Naive B cell (primary cell): ENCODE measurements at places on chromosomes 1 and 21.
A peak's percentile ranks its signal among the peaks of the same experiment; 100 is the strongest.

DNA sequence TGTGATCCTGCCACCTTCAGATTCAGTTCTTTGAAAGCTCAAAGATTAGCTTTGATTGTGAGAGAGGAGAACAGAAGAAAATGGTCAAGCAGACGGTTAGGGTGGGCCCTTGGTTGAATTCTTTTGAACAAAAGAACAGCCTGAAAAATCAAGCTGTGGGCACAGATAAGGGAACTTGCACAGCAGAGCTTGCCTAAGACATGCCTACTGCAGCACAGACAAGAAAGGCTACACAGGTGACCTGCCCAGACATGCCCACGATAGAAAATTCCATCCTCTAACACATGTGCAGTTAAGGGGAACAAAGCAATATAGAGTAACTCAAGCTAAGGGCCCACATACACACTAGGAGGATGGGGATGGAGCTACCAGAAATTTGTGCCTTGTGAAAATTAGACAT lies 512.5 kb upstream of the LRRC7 start:
- H3K27ac ChIP-seq, result no peak overlapping the region
- no peaks in the 10 kb centered on the region for H3K4me1 ChIP-seq
- no peak for DNase-seq
- no peak overlapping the region for H3K4me3 ChIP-seq
- no peaks in the 10 kb centered on the region for H3K27me3 ChIP-seq

- H3K27ac ChIP-seq, result no peak overlapping the region
- no peak for DNase-seq
- H3K4me1 ChIP-seq, result peaks cover 26% of the 10 kb centered on the region
Observed at GRCh38 chr1:206502812-206503211, 4.5 kb upstream of the RASSF5 start.

GRCh38 chr21:45892156-45892915 lies 89.2 kb upstream of the COL6A1 start:
- peaks cover 12% of the 10 kb centered on the region for H3K4me1 ChIP-seq
- DNase-seq, result peak; percentile 17

DNA sequence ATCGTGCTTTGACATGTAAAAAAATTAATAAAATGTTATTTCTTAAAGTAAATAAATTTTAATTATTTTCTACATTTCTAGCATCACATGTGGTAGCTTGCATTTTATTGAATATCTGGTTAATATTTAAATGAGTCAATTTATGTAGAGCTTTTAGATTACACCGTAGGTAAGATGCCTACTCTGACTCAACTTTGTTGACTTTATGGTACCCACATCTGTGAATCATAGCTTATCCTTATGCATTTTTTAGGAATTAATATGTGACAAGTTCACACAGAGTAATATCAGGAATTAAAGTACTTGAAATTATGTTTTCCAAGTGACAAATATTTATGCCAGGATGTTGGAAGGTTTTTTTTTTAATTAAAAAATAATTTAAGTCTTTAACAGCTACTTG lies 120.7 kb downstream of the LEPR start:
- H3K4me3 ChIP-seq, result no peak overlapping the region
- no peak for DNase-seq
- no peak overlapping the region for H3K27ac ChIP-seq

DNA sequence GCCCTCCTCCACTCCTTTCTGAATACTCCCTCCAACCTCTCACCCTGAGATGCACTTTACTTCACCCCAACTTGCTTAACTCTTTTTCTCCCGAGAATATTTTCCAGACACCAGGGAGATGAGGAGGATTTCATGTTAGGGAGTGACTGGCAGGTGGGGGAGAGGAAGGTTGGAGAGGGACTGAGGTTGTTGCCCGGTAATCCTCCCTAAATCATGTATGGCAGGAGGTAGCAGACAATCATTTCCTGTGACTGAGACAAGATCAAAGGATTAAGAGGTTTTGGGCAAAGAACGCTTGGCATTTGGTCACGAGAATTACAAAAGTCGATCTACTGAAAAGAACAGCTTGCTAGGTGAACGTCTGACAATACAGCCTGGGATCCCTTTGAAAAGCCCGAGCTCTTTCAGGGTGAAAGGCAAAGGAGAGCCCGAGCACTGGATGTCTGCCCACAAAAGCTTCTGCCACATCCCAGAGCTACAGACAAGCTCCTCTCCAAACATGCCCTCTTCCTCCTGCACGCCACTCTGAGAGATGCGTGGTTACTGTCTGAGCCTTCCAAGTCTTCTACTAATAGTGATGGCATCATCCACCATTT lies 154.1 kb downstream of the DAB1 start:
- no peaks in the 10 kb centered on the region for H3K4me1 ChIP-seq
- no peak overlapping the region for H3K4me3 ChIP-seq
- no peaks in the 10 kb centered on the region for H3K36me3 ChIP-seq
- DNase-seq, result no peak

GRCh38 chr1:7940745-7941436 lies at the start of gene TNFRSF9:
Gene TNFRSF9, minus strand, starts transcription at chr1:7940839. Its CDS starts 845 bp downstream, at chr1:7939994.
- H3K4me1 ChIP-seq, result peaks cover 25% of the 10 kb centered on the region
- no peak for DNase-seq
- no peak within 1 kb of the TSS for H3K27ac ChIP-seq
- peaks cover 72% of the 10 kb centered on the region for H3K27me3 ChIP-seq
- no peaks in the 10 kb centered on the region for H3K36me3 ChIP-seq
- H3K4me3 ChIP-seq, result peak within 1 kb of the TSS; percentile 74
